ENCODE measurements at places on chromosomes 3 and 15.

DNA sequence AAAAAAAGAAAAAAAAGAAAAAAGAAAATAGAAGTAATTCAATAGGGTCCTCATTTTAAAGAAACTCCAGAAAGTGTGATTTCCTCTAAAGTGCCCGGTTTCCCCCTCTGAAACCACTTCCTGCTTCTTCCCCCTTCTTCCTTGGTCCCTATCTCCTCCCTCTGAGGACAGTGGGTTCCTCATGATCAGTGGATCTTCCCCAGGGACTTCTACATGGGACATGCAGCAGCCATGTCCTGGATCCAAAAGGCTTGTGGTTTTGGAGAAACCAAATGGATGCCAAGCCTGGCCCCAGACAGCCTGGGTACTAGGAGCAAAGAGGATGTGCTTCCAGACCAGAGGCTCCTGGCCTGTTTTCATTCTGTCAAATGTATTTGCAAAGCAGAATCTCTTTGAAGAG, 26.6 kb upstream of the SMAD6 start:
- DNase-seq = no peak

DNA sequence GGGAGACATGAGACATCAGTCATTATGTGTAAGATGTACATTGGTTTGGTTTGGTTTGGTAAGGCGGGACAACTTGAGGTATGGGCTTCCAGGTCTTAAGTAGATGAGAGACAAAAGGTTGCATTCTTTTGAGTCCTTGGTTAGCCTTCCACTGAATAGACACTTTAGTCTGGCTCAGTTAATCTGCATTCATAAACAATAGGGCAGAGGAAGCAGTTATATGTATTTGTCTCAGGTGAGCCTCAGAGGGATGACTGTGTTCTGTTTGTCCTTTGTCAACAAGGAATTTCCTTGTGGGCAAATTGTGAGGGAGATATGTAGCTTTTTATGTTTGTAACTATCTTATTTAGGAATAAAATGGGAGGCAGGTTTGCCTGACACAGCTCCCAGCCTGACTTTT, 50.4 kb downstream of the TCF12 start:
- no peak for DNase-seq

GRCh38 chr15:55202206-55202605, 5.5 kb upstream of the RSL24D1 start:
- no peak for DNase-seq

- no peak for DNase-seq
Observed at GRCh38 chr15:74613953-74614743, 1.5 kb upstream of the CLK3 start.

DNA sequence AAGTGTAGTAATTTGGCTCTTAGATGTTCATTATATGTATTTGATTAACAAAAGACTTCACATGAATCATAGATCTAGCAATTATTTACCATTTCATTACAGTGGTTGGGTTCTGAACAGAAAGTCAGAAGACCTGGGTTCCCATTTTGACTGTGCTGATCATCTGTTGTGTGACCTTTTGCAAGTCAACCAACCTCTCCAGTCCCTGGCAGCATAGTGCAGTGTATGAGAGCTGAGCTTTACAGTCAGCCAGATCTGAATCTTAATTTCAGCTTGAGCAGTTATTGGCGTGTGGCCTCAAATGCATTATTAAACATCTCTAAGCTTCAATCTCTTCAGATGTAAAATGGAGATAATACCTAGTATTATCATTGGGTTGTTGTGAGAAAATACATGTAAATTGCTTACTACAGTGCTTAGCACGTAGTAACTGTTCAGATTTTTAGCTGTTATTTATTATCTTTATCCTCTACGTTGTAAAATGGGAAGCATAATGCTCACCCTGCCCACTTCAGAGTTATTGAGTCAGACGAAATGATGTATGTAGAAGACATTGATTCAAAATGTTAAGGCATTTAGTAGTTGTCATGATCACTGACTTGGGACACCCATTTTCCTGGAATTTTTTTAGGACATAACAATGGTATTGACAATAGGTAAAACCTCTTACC, 104.0 kb downstream of the KLHL25 start:
- no peak for DNase-seq

- no peak for DNase-seq
Observed at GRCh38 chr3:61358364-61358763, 107.1 kb upstream of the FHIT start.

- peak; percentile 79 for DNase-seq
Observed at GRCh38 chr3:44942202-44942921, 33.6 kb downstream of the ZDHHC3 start.

- DNase-seq = peak; percentile 92
Observed at GRCh38 chr3:49021813-49022687, at the start of gene NDUFAF3. TSS of gene NDUFAF3 (plus strand) at chr3:49022121. CDS start at chr3:49022145, 24 bp downstream.

DNA sequence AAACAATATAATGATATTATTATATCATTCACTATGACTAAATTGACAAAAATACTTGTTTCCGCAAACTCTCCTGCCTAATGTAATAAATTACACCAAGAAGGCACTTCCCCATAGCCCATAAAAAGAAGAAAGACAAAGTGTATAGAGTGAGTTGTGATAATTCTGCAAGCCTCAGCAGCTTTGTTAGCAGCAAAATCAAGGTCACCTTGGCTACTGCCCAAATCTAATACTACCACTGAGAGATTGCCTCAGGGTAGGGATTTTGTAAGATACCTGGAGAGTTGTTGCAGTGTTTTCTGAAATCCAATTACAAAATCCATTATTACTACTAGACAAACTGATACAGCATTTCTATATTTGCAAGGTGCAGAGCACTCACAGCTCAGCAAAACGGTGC, 503.5 kb downstream of the FGF12 start:
- no peak for DNase-seq

DNA sequence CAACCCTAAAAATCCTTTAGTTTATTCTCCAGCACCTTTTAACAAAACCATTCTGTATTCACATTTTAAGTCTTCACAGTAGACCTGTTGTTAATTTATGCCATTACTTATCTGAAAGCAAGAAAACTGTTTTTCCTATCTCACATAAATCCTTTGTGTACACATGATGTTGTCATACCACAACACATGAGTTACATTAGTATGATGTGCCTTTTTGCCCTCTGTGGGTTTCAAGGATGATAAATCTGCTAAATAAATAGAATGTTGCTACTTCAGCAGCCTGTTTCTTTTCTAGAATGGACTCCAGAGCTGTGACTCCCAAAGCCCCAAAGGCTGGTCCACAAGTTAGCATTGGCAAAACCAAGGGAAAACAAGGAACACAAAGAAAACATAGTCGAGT, 151.6 kb downstream of the SERPINI1 start:
- peak; percentile 4 for DNase-seq
